Activated naive CD4-positive, alpha-beta T cell (primary cell): ENCODE measurements at places on chromosomes 7 and 10.

- DNase-seq, result no peak
Measured at GRCh38 chr10:124732931-124733570, 11.1 kb downstream of the FAM53B start.

GRCh38 chr7:127844165-127844564 is 187.1 kb downstream of the LRRC4 start:
- no peak for DNase-seq

- DNase-seq, result no peak
Measured at GRCh38 chr7:127514499-127514898, 70.9 kb downstream of the GCC1 start.

GRCh38 chr10:27844223-27844622 is 98.6 kb upstream of the MKX start:
- DNase-seq, result no peak

GRCh38 chr7:47600199-47601118 is 18.5 kb upstream of the TNS3 start:
- DNase-seq, result no peak
